Activated naive CD8-positive, alpha-beta T cell treated with anti-CD3 and anti-CD28 coated beads for 36 hours (primary cell): ENCODE measurements at places on chromosomes 5 and 9.

DNA sequence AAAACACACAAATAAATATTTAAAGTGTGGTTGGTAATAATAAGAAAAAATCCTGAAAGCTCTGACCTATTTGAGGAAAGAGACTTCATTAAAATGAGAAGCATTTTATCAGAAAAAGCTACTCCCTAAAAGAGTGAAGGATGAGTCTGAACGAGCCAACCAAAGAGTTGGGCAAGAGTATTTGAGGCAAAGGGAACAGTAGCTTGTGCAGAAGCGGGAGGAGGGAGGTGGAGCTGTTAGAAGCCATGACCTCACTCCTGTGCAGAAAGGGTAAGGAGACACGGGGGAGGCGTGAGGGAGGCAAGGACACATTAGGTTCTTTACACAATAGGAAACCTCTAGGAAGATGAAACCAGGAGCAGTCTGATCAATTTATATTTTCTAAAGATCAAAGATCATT lies 29.4 kb downstream of the SH3RF2 start:
- DNase-seq, result no peak

DNA sequence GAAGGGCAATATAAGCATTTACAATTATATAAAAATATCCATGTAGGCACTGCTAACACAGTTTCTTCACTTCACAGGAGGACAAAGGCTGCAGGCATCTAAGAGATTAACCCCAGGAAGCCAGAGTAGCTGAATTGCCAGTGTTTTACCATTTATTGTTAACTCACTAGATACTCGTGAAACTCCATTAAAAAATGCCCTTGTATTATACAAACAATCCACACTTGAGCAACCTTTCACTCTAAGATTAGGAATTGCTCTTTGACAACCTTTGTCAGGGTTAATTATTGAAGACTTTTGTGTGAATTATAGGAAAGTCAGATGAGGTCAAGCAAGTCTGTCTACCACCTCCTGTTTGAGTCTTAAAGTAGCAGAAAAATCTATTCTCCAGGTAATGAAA lies 317.8 kb downstream of the ADGRV1 start:
- no peak for DNase-seq

- no peak for DNase-seq
Observed at GRCh38 chr5:150073086-150073625, 13.2 kb downstream of the CSF1R start.

DNA sequence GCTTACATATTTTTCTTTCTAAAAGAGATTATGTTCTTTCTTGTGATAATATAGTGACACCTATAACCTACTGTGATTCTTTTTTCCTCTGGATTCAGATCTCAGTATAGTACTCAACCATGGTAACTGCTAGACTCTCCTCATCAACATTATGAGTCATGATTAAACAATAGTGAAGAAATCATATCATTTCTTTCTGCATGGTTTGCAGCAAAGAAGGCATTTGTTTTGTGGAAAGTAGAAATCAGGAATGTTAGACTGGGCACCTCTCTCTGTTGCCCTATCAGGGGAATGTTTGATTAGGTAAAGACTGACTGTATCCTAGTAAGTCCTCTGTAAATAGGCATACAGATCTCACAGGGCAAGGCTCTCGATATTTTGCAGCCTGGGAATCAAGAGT lies 25.6 kb upstream of the SMC2 start:
- DNase-seq, result no peak

- DNase-seq, result no peak
Observed at GRCh38 chr5:110257971-110258370, 468.5 kb downstream of the TMEM232 start.

DNA sequence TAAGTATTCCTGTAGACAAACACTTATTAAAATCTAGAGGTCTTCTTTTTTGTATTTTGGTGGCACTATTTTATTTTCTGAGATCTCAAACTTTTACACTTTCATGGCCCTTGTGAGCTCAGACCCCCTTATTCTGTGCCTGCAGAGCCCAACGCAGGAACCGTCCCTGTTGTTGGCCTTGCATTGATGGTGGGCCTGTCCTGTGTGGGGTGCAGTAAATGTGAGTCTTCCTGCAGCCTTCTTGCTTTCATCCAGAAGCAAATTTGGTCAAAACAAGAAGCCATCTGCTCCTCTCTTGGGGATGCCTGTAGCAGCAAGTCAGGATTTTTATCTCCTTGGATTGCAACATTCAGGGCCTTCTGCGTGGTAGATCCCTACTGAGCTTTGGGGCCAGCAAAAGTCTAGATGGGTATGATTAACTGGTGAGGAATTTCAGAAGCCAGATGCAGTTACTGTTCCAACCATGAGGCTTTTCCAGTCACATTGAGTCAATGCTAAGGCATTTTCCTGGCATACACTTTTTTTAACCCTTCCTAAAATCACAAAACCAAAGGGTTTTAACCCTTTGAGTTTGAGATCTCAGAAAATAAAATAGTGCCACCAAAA lies 31.7 kb downstream of the BASP1 start:
- DNase-seq, result no peak

- no peak for DNase-seq
Observed at GRCh38 chr9:106970219-106970975, 107.4 kb downstream of the ZNF462 start.

DNA sequence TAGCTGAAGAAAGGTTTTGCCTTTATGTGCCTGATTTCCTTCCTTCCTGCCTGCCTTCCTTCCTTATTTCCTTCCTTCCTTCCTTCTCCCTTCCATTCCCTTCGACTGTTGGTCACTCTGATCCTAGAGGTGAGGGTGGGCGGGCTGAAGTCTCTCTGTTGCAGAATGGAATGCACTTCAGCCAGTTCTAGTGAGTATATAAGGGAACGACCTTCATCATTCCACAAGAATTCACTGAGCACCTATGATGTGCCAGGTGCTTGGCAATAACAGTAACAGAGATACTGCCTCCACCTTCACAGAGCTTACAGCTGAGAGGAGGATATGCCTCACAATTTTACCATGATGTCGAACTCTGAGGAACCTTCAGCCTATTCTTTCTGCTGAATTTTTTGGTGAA lies 8.7 kb upstream of the OR5C1 start:
- DNase-seq, result no peak

DNA sequence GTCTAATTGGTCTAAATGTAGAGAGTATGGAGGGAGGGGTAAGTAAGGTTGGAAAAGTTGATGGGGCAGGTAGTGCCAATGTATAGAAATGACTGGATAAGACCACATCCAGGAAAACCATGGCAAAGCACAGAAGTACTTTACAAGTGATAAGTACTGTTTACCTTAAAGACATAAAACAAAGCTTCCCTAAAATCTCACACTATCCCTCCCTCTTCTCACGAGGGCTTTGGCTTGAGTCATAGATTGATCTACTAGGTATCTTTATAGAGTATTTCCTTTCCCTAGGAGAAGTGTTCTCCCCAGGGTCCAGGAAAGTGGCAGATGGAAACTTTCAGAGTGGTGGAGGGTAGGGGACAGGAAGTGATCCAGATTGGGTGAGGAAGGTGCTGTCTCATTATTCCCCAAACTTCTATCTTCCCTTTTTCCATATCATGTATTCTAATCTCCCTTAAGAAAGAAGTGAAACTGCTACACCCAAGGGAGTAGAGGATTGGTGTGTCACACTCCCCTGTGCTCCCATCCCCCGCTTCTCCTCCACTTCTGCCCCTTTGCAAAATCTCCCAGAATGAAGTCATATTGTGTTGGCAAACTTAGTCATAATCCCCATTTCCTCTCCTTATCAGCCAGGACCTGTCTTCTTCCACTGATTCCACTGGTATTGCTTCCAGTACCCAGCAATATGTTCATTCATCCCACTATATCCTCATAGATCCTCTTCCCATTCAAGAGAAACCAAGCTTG lies 14.6 kb downstream of the IL33 start:
- no peak for DNase-seq

GRCh38 chr5:144144956-144145751 lies 25.3 kb downstream of the YIPF5 start:
- no peak for DNase-seq

GRCh38 chr5:113807427-113807991 lies 294.0 kb downstream of the YTHDC2 start:
- DNase-seq, result no peak

DNA sequence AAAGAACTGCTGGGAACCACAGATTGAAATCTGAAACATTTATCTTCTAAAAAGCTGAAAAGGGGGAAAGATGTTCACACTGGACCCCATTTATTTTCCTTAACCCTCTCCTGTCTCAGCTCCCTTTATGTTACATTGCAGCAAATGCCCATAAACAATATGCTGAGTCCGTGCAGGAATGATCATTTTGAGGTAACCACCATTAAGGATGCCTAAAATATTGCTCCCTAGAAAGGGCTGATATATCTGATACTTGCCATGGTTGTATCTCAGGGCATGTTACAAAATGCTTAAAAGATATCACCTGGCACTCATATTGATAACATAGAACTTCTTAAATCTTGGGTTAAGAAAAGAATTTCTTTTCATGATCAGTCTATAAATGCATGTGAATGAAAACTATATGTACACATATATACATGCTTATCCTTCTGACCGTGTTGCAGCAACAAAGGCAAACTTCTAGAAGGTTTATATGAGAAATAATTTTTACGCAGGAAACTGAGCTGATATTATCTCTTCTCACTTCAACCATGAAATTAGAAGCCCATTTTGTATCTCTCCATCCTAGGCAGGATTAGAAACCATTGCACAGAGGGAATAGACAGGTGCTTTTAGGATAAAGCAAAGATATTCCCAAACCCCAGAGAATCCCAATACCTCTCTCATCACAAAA lies 362.7 kb upstream of the SLC30A5 start:
- no peak for DNase-seq

GRCh38 chr5:88997937-88998336 lies 115.0 kb upstream of the MEF2C start:
- DNase-seq, result no peak

DNA sequence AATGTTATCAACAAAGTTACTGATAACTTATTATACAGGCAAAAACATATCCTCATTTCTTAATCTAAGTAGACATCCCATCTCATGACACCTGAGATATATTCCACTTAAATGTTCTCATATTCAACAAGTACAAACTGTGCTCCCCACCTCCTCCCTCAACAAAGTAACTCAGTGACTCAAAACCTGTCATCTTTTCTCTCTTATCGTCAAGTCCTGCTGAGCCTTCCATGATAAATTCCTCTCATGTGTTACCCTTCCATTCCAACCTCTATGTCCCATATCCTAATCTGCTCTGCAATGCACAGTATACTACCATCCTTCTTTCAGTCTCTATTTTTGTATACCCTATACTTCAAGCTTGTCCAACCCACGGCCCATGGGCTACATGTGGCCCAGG lies 13.6 kb downstream of the RNF145 start:
- no peak for DNase-seq

- no peak for DNase-seq
Observed at GRCh38 chr5:157744051-157745011, 819 bp downstream of the LSM11 start.

DNA sequence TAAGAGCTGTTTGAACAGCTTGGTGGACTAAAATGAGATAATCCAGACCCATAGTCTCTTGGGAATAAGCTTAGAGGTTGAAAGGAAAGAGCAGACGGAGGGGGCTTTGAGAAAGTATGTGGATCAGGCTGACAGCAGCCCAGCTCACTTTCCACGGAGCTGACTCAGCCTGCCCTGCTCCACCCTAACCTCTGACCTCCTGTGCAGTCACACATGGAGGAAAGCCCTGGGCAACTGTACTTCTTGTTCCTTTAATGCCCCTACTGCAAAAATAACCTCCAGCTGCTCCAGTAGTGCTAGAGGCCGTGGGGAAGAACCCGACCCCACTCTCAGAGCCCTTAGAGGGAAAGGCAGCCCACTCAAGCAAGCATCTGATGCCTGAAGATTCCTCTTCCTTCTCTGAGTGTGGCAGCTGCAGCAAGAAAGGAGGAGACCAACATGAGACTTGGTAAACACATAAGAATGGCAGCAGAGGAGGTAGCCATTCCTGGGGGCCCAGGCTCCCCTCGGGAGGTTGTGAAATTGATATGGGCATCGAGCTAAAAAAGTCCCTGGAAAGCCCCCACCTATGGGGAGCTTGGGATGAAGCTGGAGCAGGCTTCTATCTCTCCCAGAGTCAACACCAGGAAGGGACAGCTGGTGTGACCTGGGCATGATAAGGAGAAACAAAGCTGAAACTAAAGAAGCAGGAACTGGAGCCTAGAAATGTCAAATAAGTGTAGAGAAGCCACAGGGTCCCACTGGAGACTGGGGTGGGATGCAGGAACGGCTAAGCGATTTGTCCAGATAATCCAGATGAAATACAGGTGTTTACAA lies 204.3 kb downstream of the PIK3R1 start:
- DNase-seq, result no peak

DNA sequence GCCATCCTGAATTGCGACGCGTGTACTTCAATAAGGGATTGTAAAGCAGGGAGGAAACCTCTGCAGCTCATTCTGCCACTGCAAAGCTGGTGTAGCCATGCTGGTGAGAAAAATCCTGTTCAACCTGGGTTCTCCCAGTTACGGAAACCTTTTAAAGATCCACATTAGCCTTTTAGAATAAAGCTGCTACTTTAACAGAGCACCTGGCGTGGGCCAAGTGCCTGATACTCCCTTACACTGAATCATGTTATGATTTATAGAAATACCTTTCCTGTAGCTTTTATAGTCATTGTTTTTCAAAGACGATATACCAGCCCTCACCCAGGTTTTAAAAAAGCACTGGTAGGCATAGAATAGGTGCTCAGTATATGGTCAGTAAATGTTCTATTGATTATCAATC lies 48.3 kb downstream of the SFXN1 start:
- DNase-seq, result no peak
